Upper lobe of right lung (tissue), 1 donor: ENCODE measurements at places on chromosomes 4 and X. TPM values are rescaled to one million over a fixed set of nuclear protein-coding genes. Genes with fewer than 3 reads are reported as not detected.

The PRDM5 gene
- 17.0 TPM for total RNA-seq

The TMEM271 gene
- not detected for total RNA-seq

The COX7B gene
- total RNA-seq = 174 TPM

The HPGD gene
- 77.2 TPM for total RNA-seq

The RAB9B gene
- 0.55 TPM for total RNA-seq

The PDGFC gene
- total RNA-seq = 31.3 TPM

The FRMPD3 gene
- 0.17 TPM for total RNA-seq

The NKAP gene
- total RNA-seq = 7.8 TPM

The FRAS1 gene
- 20.2 TPM for total RNA-seq

The TMSB15A gene
- 1.9 TPM for total RNA-seq

The FGFR3 gene
- total RNA-seq = 32.1 TPM

The KCNE5 gene
- not detected for total RNA-seq

The AADAT gene
- 8.9 TPM for total RNA-seq

The AWAT1 gene
- not detected for total RNA-seq

The PPARGC1A gene
- total RNA-seq = 14.2 TPM

The TLR6 gene
- 9.6 TPM for total RNA-seq

The AMER1 gene
- 4.5 TPM for total RNA-seq

The PDCL2 gene
- not detected for total RNA-seq

The TMPRSS11B gene
- not detected for total RNA-seq

The ARHGAP4 gene
- total RNA-seq = 69.8 TPM

The FHDC1 gene
- 25.7 TPM for total RNA-seq

The PLXNB3 gene
- 3.3 TPM for total RNA-seq

The BMP3 gene
- 15.5 TPM for total RNA-seq

The JAKMIP1 gene
- total RNA-seq = 0.64 TPM

The MAGEA10 gene
- not detected for total RNA-seq

The TKTL2 gene
- total RNA-seq = not detected

The CD38 gene
- total RNA-seq = 2.4 TPM

The MGARP gene
- total RNA-seq = 0.75 TPM

The RTL3 gene
- not detected for total RNA-seq

The ERCC6L gene
- total RNA-seq = not detected

The FAM13A gene
- 33.4 TPM for total RNA-seq

The LRBA gene
- total RNA-seq = 39.9 TPM

The BBS12 gene
- total RNA-seq = 2.8 TPM

The LRP2BP gene
- 0.72 TPM for total RNA-seq

The ZFP92 gene
- total RNA-seq = 3.4 TPM

The GRIA3 gene
- total RNA-seq = not detected

The PCDH10 gene
- 0.41 TPM for total RNA-seq

The CCSER1 gene
- total RNA-seq = 7.4 TPM

The GPR173 gene
- total RNA-seq = 1.3 TPM

The SH3D19 gene
- total RNA-seq = 125 TPM

The ZNF827 gene
- total RNA-seq = 11.2 TPM

The MAP7D3 gene
- total RNA-seq = 7.9 TPM

The GPR119 gene
- total RNA-seq = not detected

The F8A1 gene
- total RNA-seq = 42.9 TPM

The DGKK gene
- 0.09 TPM for total RNA-seq
